ENCODE measurements at places on chromosomes 7 and 10.

DNA sequence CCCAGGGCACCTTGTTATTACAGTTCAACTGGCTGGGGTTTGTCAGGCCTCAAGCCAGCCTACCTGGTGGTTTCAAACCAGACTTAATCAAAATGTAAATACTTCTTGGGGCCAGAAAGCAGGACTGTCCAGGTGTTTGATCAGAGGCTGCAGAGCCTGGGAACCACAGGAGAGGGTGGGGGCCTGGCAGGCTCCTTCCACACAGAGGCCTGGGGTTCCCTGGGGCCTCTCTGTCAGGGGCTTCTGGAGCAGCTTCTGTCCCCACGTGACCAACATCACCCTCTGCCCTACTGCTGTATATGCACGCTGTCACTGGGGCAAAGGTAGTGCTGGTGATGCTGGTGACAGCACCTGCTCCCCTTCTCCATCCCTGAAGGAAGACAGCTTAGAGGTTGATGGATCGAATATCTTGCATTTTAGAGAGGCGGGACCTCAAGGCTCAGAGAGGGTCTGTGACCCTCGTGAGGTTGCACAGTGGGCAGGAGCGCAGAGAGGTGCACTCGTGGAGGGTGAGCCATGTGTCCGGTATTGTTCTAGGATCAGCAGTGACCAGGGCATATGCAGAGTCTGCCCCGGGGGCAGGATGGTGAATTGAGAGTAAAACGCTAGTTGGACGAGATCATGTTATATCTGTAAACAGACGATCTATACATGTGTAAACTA, 95.4 kb downstream of the GRK5 start:
- DNase-seq: no peak

DNA sequence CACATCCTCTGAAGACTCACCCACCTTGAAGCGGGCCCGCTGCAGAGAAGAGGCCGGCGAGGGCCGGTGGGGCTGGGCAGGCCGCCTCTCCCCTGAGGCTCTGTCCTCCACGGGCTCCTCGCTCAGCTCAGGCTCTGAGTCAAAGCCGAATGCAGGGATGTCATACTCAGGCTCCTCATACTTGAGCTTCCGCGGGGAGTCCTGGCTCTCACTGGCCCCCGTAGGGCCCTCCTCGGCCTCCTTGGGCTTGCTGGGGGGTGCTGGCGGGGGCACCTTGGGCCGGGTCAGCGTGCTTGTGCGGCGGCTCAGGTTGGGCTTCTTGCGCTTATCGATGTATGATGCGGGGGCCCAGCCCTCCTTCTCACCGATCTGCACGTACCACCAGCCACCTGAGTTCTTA, 109.9 kb downstream of the NEURL1 start:
- no peak for DNase-seq

- DNase-seq: no peak
These were observed 105.5 kb upstream of the TBX20 start for GRCh38 chr7:35359423-35359822.

DNA sequence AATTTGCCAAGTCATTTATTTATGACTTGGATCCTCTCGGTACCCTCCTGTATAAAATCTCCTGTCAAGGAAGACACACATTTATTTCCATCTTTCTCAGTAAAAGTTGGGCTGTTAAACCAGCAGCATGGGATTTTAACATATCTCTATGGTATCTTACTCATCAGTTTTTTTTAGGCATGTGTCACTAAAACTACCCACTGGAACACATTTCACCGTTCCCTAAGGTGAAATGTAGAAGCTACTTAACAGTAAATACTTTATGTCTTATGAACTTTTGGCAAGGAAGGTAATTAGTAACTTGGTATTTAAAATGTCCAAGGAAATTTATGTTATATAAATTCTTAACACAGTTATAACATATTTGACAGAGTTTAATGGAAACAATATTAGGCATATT, 152.5 kb upstream of the HDAC9 start:
- DNase-seq: no peak

- DNase-seq: no peak
These were observed 527.4 kb downstream of the DNAJB6 start for GRCh38 chr7:157863906-157864810.

GRCh38 chr10:73310475-73310874, 48.2 kb downstream of the CFAP70 start:
- DNase-seq: no peak

GRCh38 chr7:120919466-120919865, 31.1 kb upstream of the ING3 start:
- no peak for DNase-seq

GRCh38 chr10:126935263-126935946, 30.2 kb downstream of the DOCK1 start:
- no peak for DNase-seq

DNA sequence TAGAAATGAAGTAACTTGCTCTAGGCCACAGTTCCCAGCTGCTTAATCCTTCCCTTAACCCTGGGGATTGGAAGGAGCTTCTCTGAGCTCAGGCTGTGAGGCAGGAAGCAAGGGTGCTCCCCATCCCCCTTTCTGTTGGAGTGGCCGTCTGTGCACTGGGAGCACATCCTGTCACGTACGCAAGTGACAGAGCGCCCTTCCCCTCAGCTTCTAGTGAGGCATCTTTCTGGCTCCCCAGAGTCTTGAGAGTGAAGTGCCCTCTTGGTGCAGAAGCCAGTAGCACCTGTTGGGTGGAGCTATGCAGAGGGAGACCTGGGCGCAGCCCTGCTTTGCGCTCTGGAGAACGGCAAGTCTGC, 47.8 kb downstream of the SHH start:
- peak; percentile 72 for DNase-seq

- DNase-seq: no peak
These were observed 170.1 kb downstream of the ARHGAP12 start for GRCh38 chr10:31758495-31758894.

GRCh38 chr10:100006243-100006886, 3.4 kb downstream of the DNMBP start:
- peak; percentile 27 for DNase-seq

- no peak for DNase-seq
These were observed 303.4 kb downstream of the GFRA1 start for GRCh38 chr10:115969591-115969990.

DNA sequence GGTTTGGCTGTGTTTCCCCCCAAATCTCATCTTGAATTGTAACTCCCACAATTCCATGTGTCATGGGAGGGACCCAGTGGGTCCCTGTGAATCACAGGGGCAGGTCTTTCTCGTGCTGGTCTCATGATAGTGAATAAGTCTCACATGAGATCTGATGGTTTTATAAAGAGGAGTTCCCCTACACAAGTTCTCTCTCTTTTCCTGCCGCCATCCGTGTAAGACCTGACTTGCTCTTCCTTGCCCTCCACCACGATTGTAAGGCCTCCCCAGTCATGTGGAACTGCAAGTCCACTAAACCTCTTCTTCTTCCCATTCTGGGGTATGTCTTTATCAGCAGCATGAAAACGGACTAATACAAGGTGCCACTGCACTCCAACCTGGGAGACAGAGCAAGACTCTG, 329.2 kb downstream of the TNS3 start:
- no peak for DNase-seq

GRCh38 chr10:61406242-61406641, 46.9 kb downstream of the TMEM26 start:
- no peak for DNase-seq

- DNase-seq: no peak
These were observed 12.7 kb upstream of the PIP4K2A start for GRCh38 chr10:22727112-22727511.

DNA sequence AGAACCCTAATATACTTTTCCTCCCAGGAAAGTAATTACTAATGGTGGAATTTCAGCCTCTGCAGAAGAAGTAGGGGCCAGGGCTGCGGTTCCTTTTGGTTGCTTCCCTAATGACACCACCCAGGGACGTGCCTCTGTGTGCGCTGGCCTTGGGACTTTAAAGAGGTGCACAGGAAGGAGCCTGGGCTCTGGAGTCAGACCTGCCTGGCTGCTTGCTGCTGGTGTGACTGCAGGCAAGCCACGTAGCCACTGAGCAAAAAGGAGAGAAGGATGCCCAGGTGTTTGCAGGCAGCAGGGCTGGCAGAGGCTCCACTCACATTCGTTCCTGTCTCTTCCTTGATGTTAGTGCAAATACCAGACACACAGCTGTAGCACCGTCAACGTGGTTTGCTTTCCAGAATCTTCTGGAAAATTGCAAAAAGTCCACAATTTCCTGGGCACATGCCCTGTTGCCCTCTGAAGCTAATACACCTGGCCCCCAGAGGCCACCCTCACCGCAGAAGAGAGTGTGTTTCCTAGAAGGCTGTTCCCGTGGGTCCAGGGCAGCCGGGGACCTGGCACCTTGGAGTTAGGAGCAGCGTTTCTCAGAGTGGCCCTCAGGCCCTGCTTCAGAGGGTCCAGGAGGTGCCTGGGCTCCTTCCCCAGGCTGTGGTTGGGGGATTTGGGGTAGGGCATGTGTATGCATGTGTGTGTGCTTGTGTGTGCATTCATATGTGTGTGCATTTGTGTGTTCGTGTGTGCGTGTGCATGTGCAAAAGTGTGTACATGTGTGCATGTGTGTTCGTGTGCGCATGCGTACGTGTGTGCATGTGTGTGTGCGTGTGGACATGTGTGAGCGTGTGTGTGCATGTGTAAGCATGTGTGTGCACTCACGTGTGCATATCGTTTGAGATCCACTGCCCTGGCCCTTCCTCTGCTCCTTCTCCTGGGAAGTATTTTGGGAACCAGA, 12.8 kb upstream of the PRKAG2 start:
- DNase-seq: no peak

DNA sequence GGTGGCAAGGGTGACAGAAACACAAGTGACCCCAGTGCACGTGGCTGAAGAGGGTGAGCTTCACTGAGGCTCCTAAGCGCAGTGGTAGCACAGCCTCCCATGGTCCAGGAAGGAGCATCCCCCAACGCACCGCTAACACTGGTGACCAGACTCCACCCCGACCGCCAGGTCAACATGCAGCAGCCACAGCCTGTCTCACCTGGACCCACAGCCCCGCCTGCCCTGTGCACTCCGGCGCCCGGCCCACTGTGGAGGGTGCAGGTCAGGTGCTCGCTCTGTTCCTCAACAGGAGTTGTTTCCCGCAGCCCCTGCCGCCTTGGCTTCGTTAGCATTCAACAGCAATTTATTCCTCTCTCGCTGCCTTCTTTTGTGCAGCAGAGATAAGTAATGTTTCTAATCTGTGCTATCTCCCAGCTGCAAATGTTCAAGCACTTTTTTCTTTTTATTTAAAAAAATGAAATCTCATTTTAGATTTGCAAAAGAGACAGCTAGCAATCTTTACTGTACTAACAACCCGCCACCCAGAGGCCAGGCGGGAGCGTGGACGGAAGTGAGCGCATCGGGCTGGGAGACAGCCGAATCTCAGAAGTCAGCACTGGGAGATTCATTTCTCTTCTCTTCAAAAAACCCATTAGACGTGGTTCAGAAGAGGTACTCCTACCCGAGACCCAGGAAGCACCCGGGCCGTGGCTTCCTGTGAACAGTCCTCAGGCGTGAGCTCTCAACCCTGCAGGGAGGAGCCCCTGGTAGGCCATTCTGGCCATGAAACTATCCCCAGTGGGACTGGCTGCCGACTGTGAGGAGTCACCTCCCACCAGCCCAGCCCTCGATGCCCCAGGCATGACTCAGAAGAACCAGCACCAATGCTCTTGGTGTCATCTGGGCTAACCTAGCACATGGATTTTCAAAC, 133.4 kb downstream of the MAD1L1 start:
- peak; percentile 58 for DNase-seq

- DNase-seq: no peak
These were observed 94.4 kb upstream of the SEMA3C start for GRCh38 chr7:81013083-81013817.

DNA sequence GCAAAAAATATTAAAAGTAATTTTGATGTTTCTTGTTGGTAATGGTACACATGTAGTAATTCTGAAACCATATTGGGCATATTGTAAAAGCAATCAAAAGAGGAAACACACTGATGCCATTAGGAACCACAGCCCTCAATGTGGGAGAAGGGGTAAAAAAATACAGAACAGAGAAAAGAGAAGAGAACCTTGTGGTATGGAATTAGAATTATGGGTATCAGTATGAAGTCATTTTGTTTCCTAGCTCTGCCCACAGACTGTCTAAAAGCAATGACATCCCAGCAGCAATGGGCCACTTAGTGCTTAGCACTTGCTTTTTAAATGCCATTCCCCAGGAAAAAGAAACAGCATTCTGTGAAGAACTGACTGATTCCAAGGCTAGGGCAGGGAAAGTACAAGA, 61.5 kb downstream of the CPVL start:
- no peak for DNase-seq

GRCh38 chr7:74070619-74070921, 13.0 kb upstream of the LIMK1 start:
- DNase-seq: no peak

- DNase-seq: peak; percentile 67
These were observed 33.9 kb downstream of the CACUL1 start for GRCh38 chr10:118720685-118721538.

DNA sequence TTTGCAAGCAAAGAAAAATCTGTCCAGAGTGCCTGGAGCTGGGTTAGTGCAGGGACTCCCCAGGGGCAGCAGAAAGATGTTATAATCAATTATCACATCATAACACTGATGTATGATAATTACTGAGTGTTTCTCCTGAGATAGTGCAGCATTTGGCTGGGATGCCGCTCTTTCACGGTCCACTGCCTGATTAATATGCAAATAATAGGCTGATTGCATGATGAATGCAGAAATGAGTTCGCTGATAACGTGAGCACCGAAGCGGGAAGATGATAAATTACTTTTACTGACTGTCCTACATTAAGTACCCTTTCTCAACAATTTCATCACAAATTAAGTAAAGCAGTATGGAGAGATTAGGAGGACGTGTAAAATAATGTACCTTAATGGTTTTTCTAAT, 71.4 kb upstream of the SH2B2 start:
- no peak for DNase-seq

- DNase-seq: no peak
These were observed 147.8 kb downstream of the NEURL1 start for GRCh38 chr10:103641326-103641725.

GRCh38 chr7:155799514-155799913, 12.7 kb downstream of the SHH start:
- DNase-seq: no peak

DNA sequence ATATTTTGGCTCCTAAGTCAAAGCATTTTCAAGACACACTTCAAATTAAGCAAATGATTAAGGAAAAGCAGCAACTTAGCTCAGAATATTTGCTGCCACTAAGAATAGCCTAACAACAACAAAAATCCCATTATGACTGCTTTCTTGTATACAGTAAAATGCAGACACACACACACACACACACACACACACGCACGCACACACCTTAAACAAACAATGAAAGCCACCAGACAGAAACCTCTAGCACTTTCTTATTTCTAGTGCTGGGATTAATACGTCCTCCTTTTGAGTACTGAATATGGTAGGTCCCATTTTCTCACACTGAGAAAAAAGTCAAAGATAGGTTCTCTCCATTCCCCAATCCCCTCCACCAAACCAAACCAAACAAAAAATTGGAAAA, 23.4 kb upstream of the FEZF1 start:
- DNase-seq: no peak

Measured in stimulated activated CD4-positive, alpha-beta T cell treated with anti-CD3 and anti-CD28 coated beads, Interleukin-15, amount 100 ng/mL, for 24 hours (primary cell).